ACHN (cell line): ENCODE measurements at places on chromosomes 13 and 19.
A peak's percentile ranks its signal among the peaks of the same experiment; 100 is the strongest.

GRCh38 chr19:42290523-42291434, 11.2 kb upstream of the PRR19 start:
- peak; percentile 34 for DNase-seq

DNA sequence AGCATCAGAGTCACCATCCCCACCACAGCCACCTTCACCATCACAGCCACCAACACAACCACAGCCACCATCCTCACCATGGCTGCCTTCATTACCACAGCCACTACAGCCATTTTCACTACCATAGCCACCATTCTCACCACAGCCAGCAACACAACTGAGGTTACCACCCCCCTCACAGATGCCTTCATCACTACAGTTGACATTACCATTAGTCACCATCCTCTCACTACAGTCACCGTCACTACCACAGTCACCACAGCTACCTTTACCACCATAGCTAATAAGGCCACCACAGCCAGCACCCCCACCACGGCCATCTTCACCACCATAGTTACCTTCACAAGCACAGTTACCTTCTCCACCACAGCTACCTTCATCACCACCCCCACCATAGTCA, 269.6 kb downstream of the DNAJC15 start:
- no peak for DNase-seq

DNA sequence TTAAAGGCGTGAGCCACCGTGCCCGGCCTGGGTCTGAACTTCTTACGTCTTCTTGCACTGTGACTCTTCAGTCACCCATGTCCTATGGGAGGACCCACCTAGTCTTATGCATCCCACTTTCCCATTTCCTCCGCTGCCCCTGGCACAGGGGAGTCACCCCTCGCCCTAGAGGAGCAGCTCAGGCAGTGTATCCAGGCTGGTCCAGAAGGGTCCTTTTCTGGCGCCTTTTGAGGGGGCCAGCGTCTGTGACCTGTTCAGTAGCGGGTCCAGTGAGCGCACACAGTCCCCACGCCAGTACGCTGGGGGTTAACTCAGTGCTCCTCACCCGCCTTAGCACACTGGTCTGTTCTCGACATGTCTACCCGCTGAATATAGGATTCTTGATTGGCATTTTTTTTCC, 107.1 kb downstream of the TM9SF2 start:
- DNase-seq: no peak

DNA sequence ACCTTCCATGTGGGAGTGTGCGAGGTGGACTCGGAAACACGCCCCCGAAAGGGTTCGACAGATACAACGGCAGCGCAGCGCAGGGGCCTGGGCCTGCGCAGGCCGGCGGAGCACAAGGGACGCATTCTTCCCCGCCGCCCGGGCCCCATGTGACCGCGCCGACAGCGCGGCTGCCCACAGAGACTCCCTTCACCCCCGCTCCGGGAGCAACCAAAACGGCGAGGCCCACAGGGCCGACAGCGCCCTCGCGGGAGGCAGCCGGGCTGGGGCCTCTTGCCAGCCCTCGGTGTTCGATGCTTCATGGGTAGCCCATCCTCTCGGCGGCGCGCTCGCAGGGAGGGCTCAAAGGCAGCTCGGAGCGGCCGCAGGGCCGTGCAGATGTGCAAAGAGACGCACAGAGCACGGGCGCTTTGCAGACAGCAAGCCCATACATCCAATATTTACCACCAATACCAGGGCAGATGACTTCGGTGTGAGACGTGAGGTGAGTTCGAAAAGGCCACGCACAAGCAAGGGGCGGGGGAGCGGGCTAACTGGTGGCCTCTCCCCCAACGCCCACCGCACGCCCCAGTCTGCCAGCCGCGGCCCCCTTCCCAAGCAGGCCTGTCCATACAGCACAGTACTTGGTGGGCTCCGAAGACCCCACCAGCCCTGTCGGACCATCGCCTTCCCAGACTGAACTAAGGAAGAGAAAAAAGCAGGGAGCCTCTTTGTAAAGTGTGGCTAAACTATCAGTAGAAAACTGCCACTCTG, 89.9 kb downstream of the CRYL1 start:
- no peak for DNase-seq

- peak; percentile 35 for DNase-seq
These were observed 5.7 kb downstream of the WDR62 start for GRCh38 chr19:36060430-36060829.

- DNase-seq: no peak
These were observed 101.5 kb upstream of the ZNF492 start for GRCh38 chr19:22532388-22533300.

- DNase-seq: no peak
These were observed 47.4 kb downstream of the NDFIP2 start for GRCh38 chr13:79528356-79528755.

- DNase-seq: no peak
These were observed 58.2 kb upstream of the XPO4 start for GRCh38 chr13:20960663-20961309.

DNA sequence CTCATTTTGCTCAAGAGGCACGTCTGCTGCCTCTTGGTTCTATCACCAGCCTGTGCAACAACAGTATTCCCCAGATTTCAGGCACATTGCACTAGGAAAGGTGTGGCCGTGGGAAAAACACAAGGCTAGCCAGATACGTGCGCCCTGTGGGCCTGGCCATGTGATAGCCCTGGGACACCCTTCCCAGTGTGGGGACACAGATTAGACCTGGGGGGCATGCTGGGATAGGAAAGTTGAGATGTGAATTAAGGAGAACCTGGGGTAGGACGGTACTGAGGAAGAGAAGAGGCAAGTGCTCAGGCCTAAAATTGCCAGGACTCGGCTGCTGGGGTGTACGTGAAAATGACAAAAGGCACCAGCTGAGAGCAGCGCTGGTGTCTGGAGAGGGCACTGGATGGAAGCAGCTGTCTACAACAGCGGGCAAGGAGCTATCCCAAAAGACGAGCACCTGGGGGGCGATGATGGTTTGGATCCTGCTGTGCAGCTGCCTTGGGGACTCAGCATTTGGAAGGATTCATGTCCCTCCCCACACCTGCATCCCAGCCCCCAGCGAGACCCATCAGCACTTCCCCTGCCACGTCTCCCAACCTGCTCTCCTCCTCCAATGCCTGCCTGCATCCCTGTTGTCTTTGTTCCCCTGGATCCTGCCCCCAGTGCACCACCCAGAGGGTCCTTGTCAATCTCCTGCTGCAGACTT, 54.3 kb downstream of the GGACT start:
- no peak for DNase-seq

- peak; percentile 36 for DNase-seq
These were observed 22.5 kb downstream of the DHRS12 start for GRCh38 chr13:51781246-51782022.

DNA sequence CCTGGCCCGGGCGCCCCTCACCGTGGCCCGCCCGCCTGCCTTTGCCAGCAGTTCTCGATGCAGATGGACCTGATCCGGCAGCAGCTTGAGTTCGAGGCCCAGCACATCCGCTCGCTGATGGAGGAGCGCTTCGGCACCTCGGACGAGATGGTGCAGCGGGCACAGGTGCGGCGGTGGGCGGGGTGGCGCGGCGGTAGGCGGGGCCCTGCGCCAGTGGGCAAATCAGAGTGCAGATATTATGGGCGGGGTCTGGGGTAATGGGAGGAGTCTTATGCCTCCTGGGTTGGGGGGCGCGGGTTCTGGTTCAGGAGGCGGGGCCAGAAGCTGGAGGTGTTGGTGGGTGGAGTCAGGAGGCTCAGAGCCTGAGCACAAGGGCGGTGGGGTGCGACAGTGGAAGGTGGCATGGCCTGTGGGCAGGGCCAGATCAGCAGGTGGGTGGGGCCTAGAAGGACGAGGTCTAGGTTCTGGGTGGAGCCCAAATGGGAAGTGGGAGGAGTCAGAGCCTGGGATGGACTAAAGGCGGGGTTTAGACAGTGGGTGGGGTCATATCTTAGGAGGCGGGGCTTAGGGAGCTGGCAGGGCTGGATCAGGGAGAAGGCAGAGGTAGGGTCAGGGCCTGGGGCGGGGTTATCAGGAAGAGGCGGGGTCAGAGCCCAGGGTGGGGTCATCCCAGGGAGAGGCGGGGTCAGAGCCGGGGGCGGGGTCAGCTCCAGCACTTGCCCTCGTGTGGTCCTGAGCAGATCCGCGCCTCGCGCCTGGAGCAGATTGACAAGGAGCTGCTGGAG, 5.6 kb downstream of the APC2 start:
- peak; percentile 38 for DNase-seq

GRCh38 chr19:39432677-39433025, 3.1 kb downstream of the RPS16 start:
- DNase-seq: no peak

DNA sequence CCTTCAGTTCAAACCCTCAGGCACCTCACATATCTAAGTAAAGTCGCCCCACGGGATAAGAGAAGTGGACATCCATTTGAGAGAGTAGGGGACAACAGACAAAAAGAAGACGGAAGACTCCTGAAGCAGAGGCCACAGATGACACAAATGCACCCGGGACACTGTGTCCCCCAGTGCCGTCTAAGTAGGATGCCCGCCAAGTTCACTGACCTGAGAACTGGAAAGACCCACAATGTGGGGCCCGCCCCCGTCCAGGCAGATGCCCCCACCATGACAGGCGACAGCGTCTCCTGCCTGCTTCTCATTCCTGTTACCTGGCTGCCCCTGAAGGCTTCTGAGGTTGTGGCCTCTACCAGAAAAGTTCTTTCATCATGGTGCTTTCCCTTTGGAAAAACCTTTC, 16.9 kb downstream of the ANKRD27 start:
- DNase-seq: no peak

DNA sequence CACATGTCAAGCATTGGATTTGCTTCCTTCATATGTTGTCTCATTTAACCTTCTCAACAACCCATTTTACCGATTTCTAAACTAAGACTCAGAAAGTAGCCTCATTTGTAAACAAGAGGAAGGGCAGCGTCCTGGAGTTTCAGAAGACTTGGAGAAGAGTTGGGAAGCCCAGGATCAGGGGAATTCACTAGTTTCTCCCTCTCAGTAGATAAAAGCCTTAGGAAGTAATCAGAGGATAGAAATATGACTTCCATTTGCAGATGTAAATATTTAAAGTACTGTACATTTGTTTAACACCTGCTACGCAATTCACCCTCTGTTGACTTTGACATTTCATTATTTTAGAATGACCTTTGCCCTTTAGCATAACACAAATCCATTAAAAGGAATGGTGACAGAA, 216.4 kb downstream of the DCT start:
- DNase-seq: no peak

- peak; percentile 10 for DNase-seq
These were observed 60.1 kb upstream of the AKAP11 start for GRCh38 chr13:42211704-42212464.

GRCh38 chr13:39450176-39450575, 152.8 kb downstream of the LHFPL6 start:
- no peak for DNase-seq

DNA sequence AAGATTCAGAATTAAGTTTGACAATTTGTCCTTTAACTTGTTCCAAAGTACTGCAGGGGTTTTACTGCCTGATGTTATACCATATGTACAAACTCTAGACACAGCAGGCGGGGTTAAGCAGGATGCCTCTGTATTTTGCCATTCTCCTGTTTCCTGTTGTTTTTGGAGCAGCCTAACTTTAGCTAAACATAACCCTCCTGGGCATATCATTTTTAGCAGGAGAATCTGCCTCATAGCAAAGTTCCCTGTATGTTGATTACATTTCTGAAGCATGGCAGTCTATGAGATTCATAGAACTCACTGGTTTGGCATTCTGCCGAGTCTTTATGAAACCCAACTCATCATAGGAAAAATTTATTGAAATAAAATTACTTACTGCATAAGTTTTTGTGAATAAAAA, 5.2 kb downstream of the LHFPL6 start:
- no peak for DNase-seq

DNA sequence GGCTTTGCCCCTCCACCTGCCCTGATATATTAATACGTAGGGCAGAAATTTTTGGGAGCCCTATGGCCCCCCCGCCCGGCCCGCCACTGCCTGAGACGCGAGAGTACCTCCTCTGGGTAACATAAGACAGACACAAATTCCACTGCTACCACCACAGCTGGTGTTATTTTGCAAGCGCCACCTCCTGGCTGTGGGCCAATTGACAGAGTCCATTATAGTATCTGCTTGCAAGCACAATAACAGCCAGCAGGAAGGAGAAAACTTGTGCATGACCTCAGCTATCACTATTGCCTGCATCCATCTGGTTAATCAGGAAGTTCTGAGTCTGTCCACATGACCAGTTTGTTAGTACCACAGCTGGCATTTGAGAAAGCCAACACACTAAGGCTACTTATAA, 25.3 kb upstream of the OR10H2 start:
- no peak for DNase-seq

- no peak for DNase-seq
These were observed 61.4 kb upstream of the URI1 start for GRCh38 chr19:29880498-29881081.

DNA sequence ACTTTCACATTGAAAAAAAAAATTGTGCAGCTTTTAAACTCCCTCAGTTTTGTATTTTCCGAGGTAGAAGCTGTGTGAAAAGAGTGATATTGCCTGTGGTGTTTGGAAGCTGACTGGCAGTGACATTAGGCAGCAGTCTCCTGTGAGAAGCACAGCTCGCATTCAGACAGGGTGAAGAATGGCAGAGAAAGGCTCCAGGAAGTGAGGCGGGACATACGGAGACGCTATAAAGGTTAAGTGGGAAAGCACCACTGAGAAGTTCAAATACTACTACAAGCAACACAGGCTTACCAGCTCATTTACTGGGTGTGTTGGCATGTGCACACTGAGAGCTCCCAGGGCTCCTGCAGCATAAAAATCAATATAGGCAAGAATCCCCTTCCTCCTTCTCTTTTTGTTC, 88.4 kb downstream of the RXFP2 start:
- DNase-seq: no peak

DNA sequence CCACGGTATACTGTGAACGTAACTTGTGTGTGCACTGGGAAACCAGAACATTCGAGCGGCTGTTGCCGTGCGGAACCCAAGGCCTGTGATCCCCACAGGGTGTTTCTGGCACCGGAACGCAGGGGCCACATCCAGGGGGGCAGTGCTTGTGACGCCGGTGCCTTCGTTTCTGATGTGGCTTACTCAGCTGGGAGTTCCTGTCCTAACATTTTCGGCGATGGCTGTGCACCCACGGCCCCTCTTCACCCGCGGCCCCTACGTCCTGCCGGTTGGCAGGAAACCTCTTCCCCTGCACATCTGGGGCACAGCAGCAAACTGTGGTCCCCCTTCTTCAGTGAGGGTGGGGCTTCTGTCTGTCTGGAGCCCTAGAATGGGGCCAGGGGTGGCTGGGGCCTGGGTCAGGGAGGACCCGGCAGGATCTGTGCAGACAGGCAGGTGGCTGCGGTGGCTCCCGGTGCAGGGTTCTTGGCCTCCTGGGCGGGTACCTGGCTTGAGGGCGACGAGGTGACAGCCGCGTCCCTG, 26.2 kb downstream of the CSNK1G2 start:
- no peak for DNase-seq

DNA sequence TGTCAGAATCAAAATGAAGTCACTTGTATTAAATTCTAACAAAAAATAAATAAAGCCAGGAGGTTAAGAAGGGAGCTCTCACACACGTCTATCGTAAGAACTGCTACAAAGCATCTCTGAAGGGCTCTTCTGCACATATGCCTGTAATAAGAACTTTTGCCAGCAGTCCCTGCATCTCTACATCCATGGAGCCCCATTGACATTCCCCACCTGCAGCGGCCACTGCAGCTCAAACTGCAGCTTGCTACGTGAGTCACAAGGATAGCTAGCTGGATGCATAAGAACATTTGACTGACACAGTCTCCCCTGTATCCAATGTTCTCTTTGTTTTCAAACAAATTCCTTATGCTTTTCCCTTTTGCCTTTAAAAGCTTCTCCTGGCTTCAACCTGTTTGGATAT, 68.3 kb downstream of the DNAJC3 start:
- DNase-seq: no peak
